Muscle of leg (tissue), 16 donors: ENCODE measurements at places on chromosomes 1 and 21.
A peak's percentile ranks its signal among the peaks of the same experiment; 100 is the strongest.

DNA sequence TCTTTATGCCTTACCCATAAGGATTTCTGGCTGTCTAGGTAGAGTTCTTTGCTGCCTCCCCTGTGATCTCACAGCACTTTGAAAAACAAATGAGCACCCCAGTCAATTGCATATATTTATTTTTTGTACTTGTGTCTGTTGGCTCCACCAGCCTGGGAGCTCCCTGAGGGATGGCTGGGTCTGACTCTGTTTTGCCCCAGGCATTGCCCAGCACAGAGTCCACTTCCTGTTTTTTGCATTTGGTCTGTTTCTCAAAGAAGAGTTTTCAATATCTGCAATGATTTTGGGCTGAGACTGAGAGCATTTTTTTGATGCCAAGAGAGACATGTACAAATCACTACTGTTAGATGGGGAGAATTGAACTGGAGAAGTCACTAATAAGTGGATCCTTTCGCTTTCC, 125.0 kb downstream of the FOXD2 start:
- H3K4me1 ChIP-seq = no peaks in the 10 kb centered on the region
- H3K27ac ChIP-seq = no peak overlapping the region
- H3K27me3 ChIP-seq = peaks cover 12% of the 10 kb centered on the region
- no peak overlapping the region for H3K4me3 ChIP-seq

- peaks cover 34% of the 10 kb centered on the region for H3K4me1 ChIP-seq
- DNase-seq = peak; percentile 97
- peaks cover 81% of the 10 kb centered on the region for H3K27me3 ChIP-seq
- no peaks in the 10 kb centered on the region for H3K36me3 ChIP-seq
- peak overlapping the region; percentile 90 for H3K27ac ChIP-seq
- no peak overlapping the region for H3K4me3 ChIP-seq
Observed at GRCh38 chr1:3312898-3313575, 141.4 kb upstream of the ARHGEF16 start.

DNA sequence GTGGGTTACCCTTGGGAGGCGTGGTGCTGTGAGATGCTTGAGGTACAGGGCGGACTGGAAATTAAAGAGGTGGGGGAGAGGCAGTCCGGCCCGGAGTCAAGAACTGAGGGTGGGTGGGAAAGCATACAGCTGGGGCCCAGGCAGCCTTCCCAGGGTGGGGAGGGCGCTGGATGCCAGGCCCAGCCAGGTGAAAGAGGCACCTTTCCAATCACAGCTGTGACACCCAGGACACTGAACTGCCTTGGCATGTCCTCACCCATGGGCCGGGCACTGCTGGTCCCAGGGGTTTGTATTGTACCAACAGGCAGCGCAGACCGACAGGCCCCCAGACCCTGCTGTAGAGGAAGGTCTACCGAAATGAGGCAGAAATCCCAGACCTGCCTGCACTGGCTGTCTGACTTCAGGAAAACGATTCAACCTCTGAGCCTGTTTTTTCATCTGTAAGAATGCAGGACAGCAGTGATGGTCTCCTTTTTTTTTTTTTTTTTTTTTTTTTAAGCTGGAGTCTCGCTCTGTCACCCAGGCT, 9.1 kb downstream of the SLC30A2 start:
- DNase-seq = no peak
- peaks cover 46% of the 10 kb centered on the region for H3K27me3 ChIP-seq
- H3K4me1 ChIP-seq = peaks cover 43% of the 10 kb centered on the region
- H3K4me3 ChIP-seq = no peak overlapping the region
- H3K27ac ChIP-seq = peak overlapping the region; percentile 92
- H3K36me3 ChIP-seq = no peaks in the 10 kb centered on the region

GRCh38 chr1:181160998-181161870, 72.7 kb downstream of the IER5 start:
- no peak overlapping the region for H3K4me3 ChIP-seq
- H3K4me1 ChIP-seq = peaks cover 17% of the 10 kb centered on the region
- no peaks in the 10 kb centered on the region for H3K36me3 ChIP-seq
- no peaks in the 10 kb centered on the region for H3K27me3 ChIP-seq
- DNase-seq = no peak
- H3K27ac ChIP-seq = no peak overlapping the region

DNA sequence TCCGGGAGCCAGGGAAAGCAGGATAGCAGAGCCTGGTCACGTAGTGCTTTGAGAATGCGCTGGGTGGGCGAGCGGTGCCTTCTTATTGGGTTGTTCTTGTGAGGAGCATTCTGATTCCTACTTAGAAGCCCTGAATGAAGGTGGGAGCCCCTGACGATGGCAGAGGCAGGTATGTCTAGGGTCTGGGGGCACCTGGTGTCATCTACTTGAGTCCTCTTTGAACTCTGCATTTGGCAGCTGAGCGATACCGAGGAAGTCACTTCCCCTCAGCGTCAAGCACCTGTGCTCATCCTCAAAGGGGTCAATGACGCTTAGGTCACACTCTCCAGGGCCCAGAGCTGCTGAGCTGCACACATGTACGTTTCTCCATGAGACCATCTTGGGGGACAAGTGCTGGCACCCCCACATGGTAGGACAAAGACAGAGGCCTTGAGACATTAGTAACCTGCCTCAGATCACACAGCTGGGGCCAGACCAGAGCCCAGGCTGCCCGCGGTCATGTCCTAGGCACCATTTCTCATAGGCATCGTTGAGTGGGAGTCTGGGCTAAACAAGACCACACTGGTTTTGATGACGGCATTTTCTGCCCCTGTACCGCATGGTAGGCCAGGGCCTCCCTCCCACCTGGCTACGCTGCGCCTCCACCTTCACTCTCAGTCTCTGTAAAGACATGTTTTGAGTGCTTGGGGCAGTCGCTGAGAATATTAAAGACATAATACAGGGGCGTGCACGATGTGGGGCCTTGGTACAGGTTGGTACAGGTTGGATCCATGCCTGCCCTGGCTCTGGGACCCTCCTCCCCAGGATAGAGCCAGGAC, 69.1 kb upstream of the ABCG1 start:
- no peak overlapping the region for H3K27ac ChIP-seq
- DNase-seq = no peak
- H3K27me3 ChIP-seq = no peaks in the 10 kb centered on the region
- H3K36me3 ChIP-seq = no peaks in the 10 kb centered on the region

- no peaks in the 10 kb centered on the region for H3K27me3 ChIP-seq
- DNase-seq = no peak
- H3K27ac ChIP-seq = no peak overlapping the region
Observed at GRCh38 chr1:49630156-49630555, 393.6 kb downstream of the AGBL4 start.

GRCh38 chr1:226761322-226761721, 22.2 kb upstream of the ITPKB start:
- H3K27me3 ChIP-seq = no peaks in the 10 kb centered on the region
- H3K4me1 ChIP-seq = no peaks in the 10 kb centered on the region
- no peak overlapping the region for H3K27ac ChIP-seq
- H3K4me3 ChIP-seq = no peak overlapping the region
- no peak for DNase-seq

GRCh38 chr1:71170925-71171324, 90.1 kb upstream of the ZRANB2 start:
- H3K27ac ChIP-seq = no peak overlapping the region
- H3K36me3 ChIP-seq = no peaks in the 10 kb centered on the region
- no peaks in the 10 kb centered on the region for H3K4me1 ChIP-seq
- no peak for DNase-seq
- H3K4me3 ChIP-seq = no peak overlapping the region

GRCh38 chr1:150022357-150022756, 11.8 kb upstream of the OTUD7B start:
- H3K4me3 ChIP-seq = no peak overlapping the region
- DNase-seq = no peak
- no peak overlapping the region for H3K27ac ChIP-seq

DNA sequence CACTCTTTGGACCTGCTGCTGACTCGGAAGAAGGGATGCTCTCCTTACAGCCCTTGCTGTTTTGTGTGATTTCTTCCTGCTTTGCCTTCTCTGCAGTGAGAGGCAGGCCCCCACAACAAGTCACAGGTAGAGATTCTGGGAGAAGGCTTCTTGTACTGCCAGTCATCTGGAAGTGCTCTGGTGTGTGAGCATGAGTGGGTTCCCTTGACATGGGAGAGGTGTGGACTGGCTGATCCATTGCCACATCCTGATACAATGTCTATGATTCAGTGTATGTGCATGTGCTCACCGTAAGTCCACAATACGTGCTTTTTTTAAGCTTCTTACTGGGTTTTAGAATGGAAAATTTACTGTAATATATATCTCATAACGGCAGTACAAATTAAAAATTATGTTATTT, 46.0 kb upstream of the PLA2G4A start:
- peak overlapping the region; percentile 56 for H3K27ac ChIP-seq
- H3K4me1 ChIP-seq = no peaks in the 10 kb centered on the region
- no peak for DNase-seq
- H3K4me3 ChIP-seq = no peak overlapping the region

- H3K27me3 ChIP-seq = no peaks in the 10 kb centered on the region
- peaks cover 5% of the 10 kb centered on the region for H3K4me1 ChIP-seq
- H3K4me3 ChIP-seq = no peak overlapping the region
- no peaks in the 10 kb centered on the region for H3K36me3 ChIP-seq
- DNase-seq = peak; percentile 52
Observed at GRCh38 chr1:184910691-184911091, 63.6 kb downstream of the NIBAN1 start.

DNA sequence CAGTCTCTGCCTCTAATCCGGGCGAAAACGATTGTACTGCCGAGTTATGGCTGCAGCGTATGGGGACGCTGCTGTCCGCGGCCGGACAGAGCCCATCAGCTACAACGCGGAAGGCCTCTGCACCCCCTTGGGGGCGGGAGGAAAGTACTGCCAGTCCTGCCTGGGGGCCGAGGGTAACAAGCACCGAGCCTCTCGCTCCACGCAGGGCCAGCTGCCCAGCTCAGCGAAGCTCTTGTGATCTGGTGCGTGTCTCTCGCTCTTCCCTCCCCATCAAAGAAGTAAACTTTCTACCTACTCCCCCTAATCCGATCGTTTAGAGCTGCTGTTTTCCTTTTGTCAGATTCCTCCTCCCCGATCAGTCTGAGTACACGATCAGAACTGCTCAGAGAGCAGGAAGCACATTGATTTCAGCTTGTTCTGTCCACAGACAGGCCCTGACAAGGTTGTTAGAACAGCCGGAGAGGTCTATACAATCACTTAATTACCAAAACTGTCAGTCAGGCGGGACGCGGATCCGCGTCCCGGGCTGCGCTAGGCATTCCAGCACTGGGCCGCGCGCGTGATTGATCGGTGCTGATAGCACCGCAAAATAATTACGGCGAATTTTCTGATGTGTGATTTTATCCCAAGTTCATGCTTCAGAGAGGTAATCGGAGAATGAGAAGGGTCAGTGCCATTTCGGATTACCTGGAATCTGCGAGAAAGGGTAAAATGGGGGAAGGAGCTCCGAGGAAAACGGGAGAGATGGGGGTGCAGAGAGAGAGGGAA, 8.7 kb upstream of the BARHL2 start:
- H3K27ac ChIP-seq = no peak overlapping the region
- DNase-seq = no peak
- no peaks in the 10 kb centered on the region for H3K36me3 ChIP-seq
- H3K4me3 ChIP-seq = peak overlapping the region; percentile 18
- H3K27me3 ChIP-seq = peaks cover 91% of the 10 kb centered on the region

- no peak overlapping the region for H3K27ac ChIP-seq
- DNase-seq = no peak
- H3K4me3 ChIP-seq = no peak overlapping the region
- no peaks in the 10 kb centered on the region for H3K4me1 ChIP-seq
- no peaks in the 10 kb centered on the region for H3K27me3 ChIP-seq
Observed at GRCh38 chr21:44438531-44439210, 16.6 kb upstream of the LRRC3 start.

GRCh38 chr21:45310459-45310858, 22.8 kb upstream of the POFUT2 start:
- H3K4me1 ChIP-seq = peaks cover 46% of the 10 kb centered on the region
- H3K27me3 ChIP-seq = no peaks in the 10 kb centered on the region
- no peak overlapping the region for H3K4me3 ChIP-seq
- no peak for DNase-seq
- H3K27ac ChIP-seq = no peak overlapping the region

DNA sequence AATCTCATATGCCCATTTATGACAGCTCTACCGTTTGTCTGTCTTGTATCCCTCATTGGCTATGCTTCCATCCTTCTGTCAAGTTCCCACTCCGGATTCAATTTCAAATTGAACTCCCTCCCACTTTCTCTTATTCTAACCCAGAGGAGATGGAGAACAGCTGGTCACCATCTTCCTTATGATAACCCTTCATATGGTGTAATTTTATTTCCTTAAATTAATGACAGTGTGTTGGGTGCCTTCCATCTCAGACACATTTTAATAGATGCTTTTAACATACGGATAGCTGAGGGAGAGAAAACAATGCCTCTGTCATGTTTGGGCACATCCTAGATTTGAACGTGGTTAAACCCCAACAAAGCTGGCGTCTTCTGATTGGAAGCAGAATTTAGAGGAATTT, 103.0 kb upstream of the PLXNA2 start:
- H3K27me3 ChIP-seq = no peaks in the 10 kb centered on the region
- H3K36me3 ChIP-seq = no peaks in the 10 kb centered on the region
- peak; percentile 2 for DNase-seq
- H3K4me1 ChIP-seq = no peaks in the 10 kb centered on the region

DNA sequence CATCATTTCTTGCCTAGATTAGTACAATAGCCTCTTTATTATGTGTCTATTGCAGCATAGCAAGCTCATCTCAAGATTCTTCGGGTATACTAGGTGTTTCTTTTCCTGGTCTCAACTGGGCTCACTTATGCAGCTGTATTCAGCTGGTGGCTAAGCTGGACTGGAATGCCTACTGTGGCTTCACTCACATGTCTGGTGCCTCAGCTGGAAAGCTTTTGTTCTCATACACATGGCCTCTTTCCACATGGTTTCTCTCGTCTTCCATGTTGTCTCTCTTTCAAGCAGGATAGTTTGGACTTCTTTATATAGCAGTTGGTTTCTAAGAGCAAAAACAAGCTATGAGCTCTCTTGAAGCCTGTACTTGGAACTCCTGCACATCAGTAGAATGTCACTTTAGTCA, 45.2 kb downstream of the PKN2 start:
- no peak for DNase-seq
- no peaks in the 10 kb centered on the region for H3K4me1 ChIP-seq
- H3K27me3 ChIP-seq = no peaks in the 10 kb centered on the region
- H3K36me3 ChIP-seq = peaks cover 9% of the 10 kb centered on the region
- H3K4me3 ChIP-seq = no peak overlapping the region

- peaks cover 38% of the 10 kb centered on the region for H3K36me3 ChIP-seq
- DNase-seq = no peak
- no peak overlapping the region for H3K27ac ChIP-seq
- no peaks in the 10 kb centered on the region for H3K4me1 ChIP-seq
- no peaks in the 10 kb centered on the region for H3K27me3 ChIP-seq
Observed at GRCh38 chr1:165650981-165651625, 20.1 kb downstream of the MGST3 start.
